Stimulated activated CD8-positive, alpha-beta memory T cell treated with anti-CD3 and anti-CD28 coated beads, Interleukin-4, amount 100 ng/mL, for 1 hour (primary cell): ENCODE measurements at places on chromosomes 11 and 22.

GRCh38 chr22:45757068-45757467, 85.4 kb downstream of the ATXN10 start:
- no peak for DNase-seq

DNA sequence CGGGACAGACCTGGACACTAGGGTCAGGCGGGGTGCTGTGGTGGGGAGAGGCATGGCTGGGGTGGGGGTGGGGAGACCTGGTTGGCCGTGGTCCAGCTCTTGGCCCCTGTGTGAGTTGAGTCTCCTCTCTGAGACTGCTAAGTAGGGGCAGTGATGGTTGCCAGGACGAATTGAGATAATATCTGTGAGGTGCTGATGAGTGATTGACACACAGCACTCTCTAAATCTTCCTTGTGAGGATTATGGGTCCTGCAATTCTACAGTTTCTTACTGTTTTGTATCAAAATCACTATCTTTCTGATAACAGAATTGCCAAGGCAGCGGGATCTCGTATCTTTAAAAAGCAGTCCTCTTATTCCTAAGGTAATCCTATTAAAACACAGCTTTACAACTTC, 3.9 kb downstream of the FADD start:
- DNase-seq = no peak

DNA sequence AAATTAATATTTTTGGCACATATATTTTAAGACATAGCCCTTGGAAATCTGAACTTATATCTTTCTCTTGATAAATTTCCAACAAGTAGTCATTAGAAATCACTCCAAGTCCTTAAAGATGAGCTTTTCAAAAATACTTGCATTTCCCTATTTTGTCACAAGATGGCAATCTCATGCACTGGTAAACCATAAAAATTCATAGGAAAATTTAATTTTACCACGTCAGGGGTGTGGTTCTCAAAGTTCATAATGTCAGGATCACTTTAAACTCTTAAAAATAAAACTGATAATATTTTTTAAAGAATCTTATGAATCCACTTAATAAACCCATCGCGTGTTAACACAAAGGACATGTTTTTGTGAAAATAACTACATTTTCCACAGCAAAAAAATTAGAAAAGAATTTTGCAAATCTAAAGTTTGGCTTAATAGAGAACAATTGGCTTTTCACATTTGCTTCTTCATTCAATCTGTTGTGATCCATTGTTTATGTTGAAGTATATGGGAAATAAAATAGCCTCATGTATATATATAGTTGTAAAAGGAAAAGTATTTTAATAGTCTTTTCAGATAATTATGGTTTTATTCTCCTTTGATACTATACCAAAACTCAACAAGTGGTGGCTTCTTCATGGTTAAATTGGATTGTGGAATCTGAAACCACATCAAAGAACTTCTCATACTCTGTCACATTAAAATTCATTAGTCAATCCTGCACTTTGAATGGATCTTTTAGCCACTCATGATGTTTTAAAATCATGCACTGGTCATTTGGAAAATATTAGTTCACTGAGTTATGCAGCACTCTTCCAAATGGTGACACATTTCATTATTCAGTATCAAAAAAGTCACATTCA, 169.1 kb downstream of the CADM1 start:
- DNase-seq = no peak

DNA sequence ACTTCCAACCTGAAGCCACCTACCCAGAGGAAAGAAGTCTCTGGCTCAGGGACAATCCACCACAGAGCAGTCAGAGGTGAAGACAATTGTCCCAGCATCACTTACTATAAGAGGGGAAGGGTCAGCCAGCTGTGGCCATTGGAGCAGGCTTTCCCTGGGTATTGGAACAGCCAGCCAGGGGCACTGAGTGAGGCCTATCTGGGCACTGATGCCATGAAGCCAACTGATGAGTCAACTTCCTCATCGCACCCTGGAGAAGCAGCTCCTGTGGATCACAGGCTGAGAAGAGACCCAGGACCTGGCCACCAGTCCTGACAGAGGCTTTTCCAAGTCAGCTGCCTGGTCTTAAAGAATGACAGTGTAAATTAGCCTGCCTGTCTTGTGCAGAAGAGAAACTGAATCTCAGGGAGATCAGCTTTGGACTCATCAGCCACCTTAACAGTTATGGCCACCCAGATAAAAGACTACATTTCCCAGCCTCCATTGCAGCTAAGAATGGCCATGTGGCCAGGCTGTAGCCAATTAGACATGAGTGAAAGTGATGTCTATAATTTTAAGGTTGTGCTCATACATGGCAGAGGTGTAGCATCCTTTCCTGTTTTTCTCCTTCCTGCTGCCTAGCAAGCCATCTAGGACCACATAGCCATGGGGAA, 19.0 kb downstream of the CHST1 start:
- no peak for DNase-seq

DNA sequence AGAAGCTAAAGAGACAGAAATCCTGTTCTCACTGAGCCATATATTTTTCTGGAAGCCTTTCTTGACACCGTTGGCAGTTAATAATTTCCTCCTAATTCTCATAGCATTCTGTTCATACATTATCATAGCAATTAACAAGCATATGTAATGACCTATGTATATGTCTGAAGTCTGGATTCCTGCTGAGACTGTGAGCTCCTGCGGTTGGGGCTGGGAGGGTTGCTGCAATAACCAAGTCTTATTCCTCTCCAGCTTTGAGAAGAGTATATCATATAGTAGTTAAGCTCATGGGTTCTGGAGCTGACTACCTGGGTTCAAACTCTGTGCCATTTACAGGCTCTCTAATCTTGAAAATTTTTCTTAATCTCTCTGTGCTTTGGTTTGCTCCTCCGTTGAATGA, 175.2 kb downstream of the MAML2 start:
- no peak for DNase-seq

- DNase-seq = no peak
These were observed 11.5 kb downstream of the RELT start for GRCh38 chr11:73387594-73388264.

DNA sequence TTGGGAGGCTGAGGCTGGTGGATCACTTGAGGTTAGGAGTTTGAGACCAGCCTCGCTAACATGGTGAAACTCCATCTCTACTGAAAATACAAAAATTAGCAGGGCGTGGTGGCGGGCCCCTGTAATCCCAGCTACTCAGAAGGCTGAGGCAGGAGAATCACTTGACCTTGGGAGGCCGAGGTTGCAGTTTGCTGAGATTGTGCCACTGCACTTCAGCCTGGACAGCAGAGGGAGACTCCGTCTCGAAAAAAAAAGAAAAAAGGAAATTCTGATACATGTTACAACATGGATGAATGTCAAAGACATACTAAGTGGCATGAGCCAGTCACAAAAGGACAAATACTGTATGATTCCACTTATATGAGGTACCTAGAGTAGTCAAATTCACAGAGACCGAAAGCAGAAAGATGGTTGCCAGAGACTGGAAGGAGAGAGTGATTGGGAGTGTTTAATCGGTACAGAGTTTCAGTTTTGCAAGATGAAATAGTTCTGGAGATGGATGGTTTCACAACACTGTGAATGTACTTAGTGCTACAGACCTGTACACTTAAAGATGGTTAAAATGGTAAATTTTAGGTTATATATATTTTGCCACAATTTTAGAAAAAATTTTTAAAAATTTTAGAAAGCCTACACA, 92.3 kb downstream of the BLID start:
- DNase-seq = no peak

GRCh38 chr11:64238076-64238475, 2.8 kb upstream of the FKBP2 start:
- no peak for DNase-seq

GRCh38 chr11:110447343-110447742, 17.6 kb downstream of the FDX1 start:
- DNase-seq = no peak

DNA sequence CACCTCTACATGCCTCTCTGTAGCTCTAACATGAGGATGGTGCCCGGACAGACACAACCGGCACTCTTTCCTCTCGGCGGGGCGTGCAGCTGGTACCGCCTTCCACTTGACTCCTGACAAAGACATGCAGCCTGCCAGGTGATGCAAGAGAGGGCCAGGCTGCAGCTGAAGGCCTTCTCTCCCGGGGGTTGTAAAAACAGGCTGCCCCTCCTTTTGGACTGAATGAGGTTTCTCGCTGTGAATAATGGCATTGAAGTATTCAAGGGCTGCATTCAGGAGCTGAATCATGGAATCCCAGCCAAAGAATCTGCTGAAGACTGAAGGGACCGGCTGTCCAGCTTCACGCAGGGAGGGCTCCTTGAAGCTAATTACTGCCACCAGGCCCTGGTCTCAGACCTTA, 110.9 kb downstream of the GALNT18 start:
- DNase-seq = no peak

DNA sequence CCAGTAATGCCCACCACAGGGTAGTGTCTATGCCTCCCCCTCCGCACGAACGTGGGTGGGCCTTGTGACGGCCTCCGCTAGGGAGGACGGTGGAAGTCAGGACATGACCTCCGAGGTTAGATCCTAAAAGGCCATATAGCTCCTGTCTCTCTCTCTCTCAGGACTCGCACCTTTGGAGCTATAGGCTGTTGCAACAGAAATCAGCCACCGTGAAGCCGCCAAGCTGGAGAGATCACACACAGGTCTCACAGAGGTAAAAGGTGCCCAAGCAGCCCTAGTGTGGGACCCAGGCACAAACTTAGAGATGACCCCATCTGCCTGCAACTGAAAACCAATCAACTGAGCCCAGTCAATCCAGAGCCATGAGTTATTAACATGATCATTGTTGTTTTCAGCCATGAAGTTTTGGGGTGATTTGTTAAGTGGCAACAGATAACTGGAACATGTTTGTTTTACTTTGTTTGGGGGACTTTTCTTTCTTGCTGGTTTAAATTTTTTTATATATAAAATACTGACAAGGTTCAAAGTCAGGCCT, 7.4 kb upstream of the NAP1L4 start:
- no peak for DNase-seq

DNA sequence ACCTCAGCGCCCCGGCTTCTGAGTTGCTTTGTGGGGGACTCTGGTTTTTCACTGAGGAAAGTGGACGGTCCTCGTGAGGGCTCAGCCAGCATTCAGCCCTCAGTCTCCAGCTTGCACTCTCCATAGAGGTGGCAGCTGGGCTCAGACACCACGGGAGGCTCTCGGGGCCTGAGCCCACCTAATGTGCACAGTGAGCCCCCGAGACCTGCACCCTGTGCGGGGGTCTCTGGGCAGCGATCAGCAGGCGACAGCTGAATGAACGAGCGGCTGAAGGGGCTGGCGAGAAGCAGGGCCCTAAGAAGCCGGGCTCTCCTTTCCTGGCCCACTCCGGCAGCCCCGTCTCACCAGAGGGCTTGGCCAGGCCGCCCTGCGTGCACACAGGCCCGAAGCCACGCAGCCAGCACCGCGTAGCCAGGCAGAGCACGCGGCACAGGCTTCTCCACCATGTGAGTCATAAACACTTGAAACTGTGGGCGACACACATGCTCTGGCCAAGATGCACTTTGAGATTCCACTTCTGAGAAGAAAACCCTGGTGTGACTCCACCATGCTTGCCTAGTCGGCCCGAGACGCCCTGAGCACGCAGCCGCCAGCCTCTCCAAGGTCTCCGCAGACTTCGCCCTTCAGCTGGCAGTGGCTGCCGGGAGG, 28.0 kb downstream of the TOLLIP start:
- no peak for DNase-seq

GRCh38 chr11:62324731-62325556, 12.3 kb upstream of the ASRGL1 start:
- DNase-seq = no peak
